T-helper 2 cell treated with Interferon-gamma antibody and Interleukin-4, amounts not matched to agents 5 μg/mL and 100 μg/mL, for 36 hours (primary cell): ENCODE measurements at places on chromosomes 4 and X.
A peak's percentile ranks its signal among the peaks of the same experiment; 100 is the strongest.

DNA sequence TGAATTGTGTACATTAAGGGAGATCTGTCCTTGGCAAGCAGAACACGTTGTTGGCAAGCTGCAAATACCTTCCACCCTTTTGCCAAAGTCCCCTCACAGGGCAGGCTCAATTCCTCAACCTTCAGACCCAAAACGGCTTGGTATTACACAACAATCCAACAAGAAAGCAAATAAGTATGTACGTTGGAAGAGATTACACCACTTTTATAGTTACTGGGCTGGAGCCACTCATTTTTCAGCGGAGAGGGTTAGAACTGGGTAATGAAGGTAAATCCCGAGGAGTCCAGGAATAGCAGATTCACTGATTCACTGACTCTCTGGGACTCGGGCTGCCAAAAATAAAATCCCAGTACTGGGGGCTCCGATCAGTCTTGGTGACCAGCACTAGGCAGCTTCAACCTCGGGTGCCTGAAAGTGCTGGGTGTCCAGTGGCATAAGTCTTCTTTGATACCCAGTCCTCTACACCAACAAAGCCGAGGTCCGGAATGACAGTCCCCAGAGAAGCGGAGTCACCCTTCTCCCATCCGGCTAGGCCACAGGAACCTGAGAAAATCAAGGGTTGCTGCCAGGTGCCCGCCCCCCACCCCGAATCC, 587 bp downstream of the TIMM8A start:
- H3K4me3 ChIP-seq: peak overlapping the region; percentile 91
- no peaks in the 10 kb centered on the region for H3K27me3 ChIP-seq

- peaks cover 3% of the 10 kb centered on the region for H3K4me1 ChIP-seq
- no peak overlapping the region for H3K4me3 ChIP-seq
- no peaks in the 10 kb centered on the region for H3K27me3 ChIP-seq
- no peaks in the 10 kb centered on the region for H3K36me3 ChIP-seq
- H3K27ac ChIP-seq: no peak overlapping the region
These were observed 34.2 kb downstream of the ARSD start for GRCh38 chrX:2894885-2895292.

GRCh38 chr4:101221294-101221693, 126.0 kb downstream of the PPP3CA start:
- H3K27ac ChIP-seq: no peak overlapping the region
- H3K4me3 ChIP-seq: no peak overlapping the region
- no peak for DNase-seq
- H3K4me1 ChIP-seq: no peaks in the 10 kb centered on the region
- H3K27me3 ChIP-seq: peaks cover 22% of the 10 kb centered on the region

DNA sequence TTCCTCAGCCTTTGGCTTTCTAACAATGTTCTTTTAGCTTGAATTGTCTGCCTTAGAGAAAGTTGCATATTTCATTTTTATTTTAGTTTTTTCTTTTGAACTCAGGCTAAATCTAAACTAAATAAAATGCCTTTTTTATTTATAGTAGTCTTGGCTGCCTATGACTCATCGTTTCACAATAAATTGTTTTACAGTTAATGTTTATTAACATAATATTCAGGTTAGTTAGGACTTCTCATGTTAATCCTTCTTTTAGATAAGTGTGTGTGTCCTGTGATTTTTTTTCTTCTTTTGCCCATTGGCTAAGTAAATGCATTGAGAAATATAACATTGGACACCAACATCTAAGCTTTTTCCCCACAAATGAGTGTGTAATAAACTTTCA, 1.6 kb downstream of the RP2 start:
- peaks cover 2% of the 10 kb centered on the region for H3K36me3 ChIP-seq
- H3K27ac ChIP-seq: peak overlapping the region; percentile 97
- no peak for DNase-seq
- H3K4me3 ChIP-seq: peak overlapping the region; percentile 96
- H3K4me1 ChIP-seq: peaks cover 12% of the 10 kb centered on the region

GRCh38 chrX:125894947-125895346, 271.1 kb downstream of the DCAF12L2 start:
- no peaks in the 10 kb centered on the region for H3K4me1 ChIP-seq
- H3K4me3 ChIP-seq: no peak overlapping the region
- no peaks in the 10 kb centered on the region for H3K27me3 ChIP-seq
- no peak overlapping the region for H3K27ac ChIP-seq
- H3K36me3 ChIP-seq: no peaks in the 10 kb centered on the region

- no peaks in the 10 kb centered on the region for H3K4me1 ChIP-seq
- no peaks in the 10 kb centered on the region for H3K27me3 ChIP-seq
- no peak overlapping the region for H3K4me3 ChIP-seq
These were observed 239.2 kb downstream of the DKK2 start for GRCh38 chr4:106796876-106797275.

GRCh38 chr4:119525771-119526712, 102.6 kb downstream of the PDE5A start:
- no peak for DNase-seq
- no peak overlapping the region for H3K4me3 ChIP-seq
- peaks cover 5% of the 10 kb centered on the region for H3K36me3 ChIP-seq
- H3K27ac ChIP-seq: no peak overlapping the region
- H3K27me3 ChIP-seq: no peaks in the 10 kb centered on the region

DNA sequence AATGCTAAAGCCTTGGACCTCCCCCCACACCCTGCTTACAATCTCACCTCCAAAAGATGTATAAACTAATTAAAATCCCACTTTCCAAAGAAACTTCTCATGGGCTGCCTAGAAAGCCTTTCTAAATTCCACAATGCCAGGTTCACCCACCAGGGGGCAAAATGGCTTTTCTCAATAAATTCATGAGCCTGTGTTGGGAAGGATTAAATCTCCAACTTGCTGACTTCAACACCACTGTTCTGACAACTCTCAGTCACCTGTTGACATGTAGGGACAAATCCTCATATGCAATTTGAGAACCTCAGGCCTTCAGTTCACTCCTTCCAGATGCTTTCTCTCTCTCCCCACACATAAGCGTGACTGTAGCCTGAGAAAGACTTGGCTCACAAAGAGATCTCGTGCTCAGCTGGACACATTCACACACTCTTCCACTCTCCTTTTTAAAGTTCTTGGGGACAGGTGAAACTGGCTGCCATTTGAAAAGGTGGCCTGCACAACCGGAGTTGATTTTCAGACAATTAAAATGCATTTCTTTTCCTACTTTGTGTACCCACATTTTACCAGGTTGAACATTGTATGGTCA, 88.6 kb upstream of the PRPS2 start:
- no peak for DNase-seq
- no peak overlapping the region for H3K4me3 ChIP-seq
- no peak overlapping the region for H3K27ac ChIP-seq
- H3K27me3 ChIP-seq: peaks cover 4% of the 10 kb centered on the region
- no peaks in the 10 kb centered on the region for H3K36me3 ChIP-seq

GRCh38 chrX:19650996-19651395, 135.7 kb upstream of the MAP3K15 start:
- H3K27me3 ChIP-seq: no peaks in the 10 kb centered on the region
- no peak overlapping the region for H3K27ac ChIP-seq
- H3K36me3 ChIP-seq: peaks cover 32% of the 10 kb centered on the region
- H3K4me1 ChIP-seq: peaks cover 28% of the 10 kb centered on the region

GRCh38 chrX:31717474-31717873, 645.6 kb upstream of the FTHL17 start:
- no peak overlapping the region for H3K4me3 ChIP-seq
- H3K27ac ChIP-seq: no peak overlapping the region
- H3K36me3 ChIP-seq: no peaks in the 10 kb centered on the region

DNA sequence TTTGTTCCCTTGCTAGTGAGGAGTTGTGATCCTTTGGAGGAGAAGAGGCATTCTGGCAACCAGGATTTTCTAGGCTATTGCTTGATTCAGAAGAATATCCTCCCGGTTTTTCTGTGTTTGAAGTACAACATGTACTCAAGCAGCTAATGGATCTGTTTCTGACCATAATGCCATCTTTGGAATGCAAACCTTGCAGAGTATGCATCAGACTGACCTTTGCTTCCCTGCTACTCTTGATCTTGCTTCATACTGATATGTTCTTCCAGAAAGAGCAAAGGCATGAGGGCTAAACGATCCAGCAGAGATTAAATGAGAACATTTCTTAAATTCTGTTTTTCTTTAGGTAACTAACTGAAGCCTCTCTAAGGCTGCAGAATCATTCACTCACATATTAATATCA, 265.4 kb upstream of the SLC7A11 start:
- H3K27ac ChIP-seq: no peak overlapping the region
- no peak overlapping the region for H3K4me3 ChIP-seq
- no peaks in the 10 kb centered on the region for H3K27me3 ChIP-seq

- no peaks in the 10 kb centered on the region for H3K36me3 ChIP-seq
- H3K4me3 ChIP-seq: peak within 1 kb of the TSS; percentile 92
- H3K27ac ChIP-seq: peak within 1 kb of the TSS; percentile 83
- H3K4me1 ChIP-seq: peaks cover 20% of the 10 kb centered on the region
These were observed at the start of gene UNC5C for GRCh38 chr4:95548738-95549245. Gene UNC5C (minus strand): TSS chr4:95548973.

GRCh38 chr4:87024201-87024600, 89.4 kb downstream of the AFF1 start:
- H3K36me3 ChIP-seq: peaks cover 2% of the 10 kb centered on the region
- no peak overlapping the region for H3K27ac ChIP-seq
- no peak overlapping the region for H3K4me3 ChIP-seq
- H3K27me3 ChIP-seq: no peaks in the 10 kb centered on the region

DNA sequence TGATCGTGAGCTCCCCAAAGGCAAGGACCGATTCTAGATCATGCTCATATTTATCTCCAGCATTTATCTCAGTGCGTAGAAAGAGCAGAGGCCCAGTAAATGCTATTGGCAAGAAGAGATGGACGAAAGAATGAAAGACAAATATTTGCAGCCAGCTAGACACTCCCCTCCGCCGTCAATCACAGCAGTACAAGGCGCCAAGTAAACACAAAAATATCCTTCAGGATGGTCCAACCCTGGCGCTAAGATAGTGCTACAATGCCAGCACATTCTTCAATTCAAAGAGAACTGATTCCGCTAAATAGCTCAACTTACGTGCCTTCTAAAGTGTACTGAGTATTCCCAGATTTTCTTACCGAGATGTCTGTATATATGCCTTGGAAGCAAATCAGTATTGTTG, 114.5 kb downstream of the DDX53 start:
- no peaks in the 10 kb centered on the region for H3K4me1 ChIP-seq
- no peak overlapping the region for H3K27ac ChIP-seq
- H3K36me3 ChIP-seq: no peaks in the 10 kb centered on the region
- DNase-seq: no peak
- no peaks in the 10 kb centered on the region for H3K27me3 ChIP-seq

DNA sequence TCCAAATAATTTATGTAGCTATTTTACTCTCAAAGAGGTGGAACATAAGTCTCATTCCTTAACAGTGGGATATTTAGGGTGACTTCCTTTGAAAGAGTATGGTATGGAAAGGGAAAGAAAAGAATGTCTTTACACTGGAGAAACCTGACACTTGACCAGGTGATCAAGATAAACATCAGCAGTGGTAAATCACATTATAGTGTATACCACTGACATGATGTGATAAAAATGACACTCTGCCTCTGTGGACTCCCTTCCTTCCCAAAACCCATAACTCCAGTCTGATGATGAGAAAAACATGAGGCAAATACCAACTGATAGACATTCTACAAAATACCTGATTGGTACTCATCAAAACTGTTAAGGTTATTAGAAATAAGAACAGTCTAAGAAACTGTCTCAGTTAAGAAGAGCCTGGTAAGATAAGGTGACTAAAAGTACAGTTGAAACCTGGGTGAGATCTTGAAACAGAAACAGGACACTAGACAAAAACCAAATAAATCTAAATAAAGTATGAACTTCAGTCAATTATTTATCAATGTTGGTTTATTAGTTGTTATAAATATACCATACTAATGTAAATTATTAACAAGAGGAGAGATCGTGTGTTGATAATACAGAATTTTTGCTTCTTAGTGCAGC, 144.2 kb upstream of the PCDH18 start:
- no peak overlapping the region for H3K27ac ChIP-seq
- H3K27me3 ChIP-seq: no peaks in the 10 kb centered on the region
- H3K36me3 ChIP-seq: no peaks in the 10 kb centered on the region
- H3K4me1 ChIP-seq: no peaks in the 10 kb centered on the region

DNA sequence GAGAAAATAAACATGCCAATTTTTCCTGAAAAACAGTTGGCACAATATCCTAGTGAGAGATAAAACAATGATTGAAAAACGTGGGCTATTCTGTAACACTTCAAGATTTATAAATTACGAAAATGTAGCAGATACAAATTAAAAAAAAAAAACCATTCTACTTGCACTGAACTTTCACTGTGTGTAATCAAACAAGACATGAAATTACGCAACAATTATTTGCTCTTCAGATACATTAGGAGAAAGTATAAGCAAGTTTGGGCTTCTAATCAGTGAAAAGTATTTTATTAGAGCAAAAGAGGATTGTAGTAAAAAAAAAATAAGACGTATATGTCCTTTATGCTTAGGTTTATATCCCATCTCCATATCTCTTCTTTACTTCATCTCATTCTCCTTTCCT, 320.4 kb downstream of the SPOCK3 start:
- no peak for DNase-seq
- H3K36me3 ChIP-seq: no peaks in the 10 kb centered on the region
- H3K4me3 ChIP-seq: no peak overlapping the region
- H3K27me3 ChIP-seq: no peaks in the 10 kb centered on the region
- no peak overlapping the region for H3K27ac ChIP-seq

DNA sequence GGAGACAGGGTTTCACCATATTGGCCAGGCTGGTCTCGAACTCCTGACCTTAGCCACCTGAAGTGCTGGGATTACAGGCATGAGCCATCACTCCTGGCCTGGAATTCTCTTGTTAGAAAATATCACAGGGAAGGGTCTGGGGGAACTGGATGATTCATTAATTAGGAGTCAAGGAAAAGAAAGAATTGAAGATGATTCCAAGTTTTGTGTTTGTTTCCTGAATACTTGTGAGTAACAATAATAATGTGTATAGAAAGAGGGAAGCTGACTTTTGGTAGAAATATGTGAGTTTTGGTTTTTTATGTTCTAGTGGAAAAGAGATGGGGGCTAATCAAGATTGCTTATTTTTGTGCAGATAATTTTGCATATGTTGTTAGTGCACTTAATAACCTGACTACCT, 77.3 kb upstream of the CLNK start:
- no peak overlapping the region for H3K27ac ChIP-seq
- H3K36me3 ChIP-seq: no peaks in the 10 kb centered on the region
- no peaks in the 10 kb centered on the region for H3K27me3 ChIP-seq
- H3K4me1 ChIP-seq: no peaks in the 10 kb centered on the region

DNA sequence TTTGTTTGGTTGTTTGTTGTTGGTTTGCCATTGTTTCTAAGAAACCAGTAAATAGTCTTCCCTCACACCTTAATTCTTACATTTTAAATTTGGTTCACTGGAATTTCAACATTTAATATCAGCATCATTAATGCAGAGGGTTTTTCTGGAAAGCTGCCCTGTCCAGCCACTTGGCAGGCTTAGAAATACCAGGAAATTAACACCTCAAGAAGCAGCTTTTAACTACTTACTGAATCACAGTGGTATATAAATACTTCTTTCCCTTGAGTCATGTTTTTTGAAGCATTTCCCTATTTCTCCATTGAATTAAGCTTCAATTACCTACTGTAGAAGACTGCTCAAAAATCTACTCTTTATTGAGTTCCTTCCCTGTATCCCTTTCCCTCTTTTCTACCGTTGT, 1221.1 kb upstream of the ADGRL3 start:
- no peak overlapping the region for H3K4me3 ChIP-seq
- no peak overlapping the region for H3K27ac ChIP-seq
- no peaks in the 10 kb centered on the region for H3K27me3 ChIP-seq
- no peaks in the 10 kb centered on the region for H3K4me1 ChIP-seq
- H3K36me3 ChIP-seq: no peaks in the 10 kb centered on the region

- no peaks in the 10 kb centered on the region for H3K36me3 ChIP-seq
- no peak within 1 kb of the TSS for H3K27ac ChIP-seq
- H3K4me3 ChIP-seq: no peak within 1 kb of the TSS
These were observed at the start of gene SOD3 for GRCh38 chr4:24794916-24795665. Gene SOD3 (plus strand): TSS chr4:24795573. CDS start chr4:24799522, 3,949 bp downstream.

- no peak overlapping the region for H3K27ac ChIP-seq
- H3K4me1 ChIP-seq: no peaks in the 10 kb centered on the region
- no peak for DNase-seq
- H3K4me3 ChIP-seq: no peak overlapping the region
These were observed 325.2 kb downstream of the LDB2 start for GRCh38 chr4:16573206-16573605.
